H1 (cell line): ENCODE measurements at places on chromosomes 13 and 19. TPM values are rescaled to one million over a fixed set of nuclear protein-coding genes. Genes with fewer than 3 reads are reported as not detected.

DNA sequence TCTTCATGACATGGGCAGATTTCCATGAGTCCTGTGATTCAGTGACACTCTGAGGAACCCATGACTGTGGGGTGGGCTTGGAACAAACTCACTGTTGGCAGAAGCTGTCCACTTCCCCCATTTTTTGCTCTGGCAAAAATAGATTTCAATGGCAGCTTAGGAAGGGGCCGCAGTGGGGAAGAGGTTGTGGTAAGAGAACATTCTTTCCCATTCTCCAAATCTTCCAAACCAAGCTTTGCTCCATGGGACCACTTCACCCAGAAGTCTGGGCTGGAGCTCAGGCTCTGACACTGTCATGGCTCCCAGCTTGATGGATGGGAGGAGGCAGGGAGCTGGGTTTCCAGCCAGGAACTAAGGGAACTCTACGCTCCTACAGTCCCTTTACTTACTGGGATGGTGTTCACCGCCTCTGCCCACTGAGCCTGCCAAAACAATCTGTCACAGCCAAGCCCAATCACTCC lies 24.9 kb upstream of the MEDAG start:
- no peak for DNase-seq

GRCh38 chr19:13103581-13104359 lies 1.1 kb upstream of the LYL1 start:
- DNase-seq: no peak

DNA sequence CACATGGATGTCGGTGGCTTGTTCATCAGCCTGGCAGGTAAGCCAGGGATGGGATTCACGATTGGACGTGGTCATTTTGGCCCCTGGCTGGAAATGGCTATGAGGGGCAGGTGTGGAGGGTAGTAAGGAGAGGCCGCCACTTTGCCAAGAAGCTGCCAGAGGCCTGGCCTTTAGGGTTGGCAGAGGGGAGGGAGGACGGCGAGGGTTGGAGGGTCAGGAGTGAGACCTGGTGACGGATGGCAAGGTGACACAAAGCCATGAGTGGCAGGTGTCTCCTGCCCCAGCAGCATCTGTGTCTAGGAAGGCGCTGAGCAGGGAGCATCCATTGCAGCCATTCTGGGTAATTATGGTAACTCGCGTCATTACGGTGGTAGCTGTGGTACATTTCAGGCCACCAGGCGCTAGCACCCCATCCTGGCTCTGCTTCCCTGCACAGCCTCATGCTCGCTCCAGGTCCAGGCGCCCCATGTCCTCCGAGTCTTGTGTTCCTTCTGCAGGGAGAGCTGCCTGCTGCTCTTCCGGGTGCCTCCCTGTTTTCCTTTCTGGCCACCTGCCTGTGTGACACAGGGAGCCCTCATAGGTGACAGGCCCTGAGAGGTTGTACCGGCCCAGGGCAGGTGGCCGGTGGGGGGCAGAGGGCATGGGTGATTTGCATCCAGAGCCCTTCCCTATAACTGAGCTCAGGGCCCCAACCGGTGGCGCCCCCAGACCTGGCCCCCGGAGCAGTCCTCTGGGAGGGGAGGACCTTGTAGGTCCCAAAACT lies 4.2 kb downstream of the SSBP4 start:
- no peak for DNase-seq

DNA sequence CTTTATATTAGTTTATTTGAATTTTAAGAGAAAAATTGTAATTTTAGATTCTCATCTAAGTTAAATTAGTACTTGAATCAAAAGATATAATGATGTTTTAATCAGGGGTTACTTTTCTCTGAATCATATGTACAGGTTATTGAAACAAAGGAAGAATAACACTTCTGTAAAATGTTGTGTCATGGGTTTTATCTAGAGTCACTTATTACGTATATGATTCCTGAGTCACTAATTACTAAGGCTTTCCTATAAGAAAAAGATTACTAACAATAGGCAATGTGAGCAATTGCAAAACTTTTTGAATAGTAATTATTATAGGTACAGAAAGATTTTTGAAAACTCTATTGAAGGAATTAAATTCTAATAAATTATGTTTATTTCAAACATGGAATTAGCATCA lies 99.2 kb upstream of the KLF5 start:
- no peak for DNase-seq

GRCh38 chr19:55641426-55642152 lies 787 bp downstream of the ZNF580 start:
- no peak for DNase-seq

DNA sequence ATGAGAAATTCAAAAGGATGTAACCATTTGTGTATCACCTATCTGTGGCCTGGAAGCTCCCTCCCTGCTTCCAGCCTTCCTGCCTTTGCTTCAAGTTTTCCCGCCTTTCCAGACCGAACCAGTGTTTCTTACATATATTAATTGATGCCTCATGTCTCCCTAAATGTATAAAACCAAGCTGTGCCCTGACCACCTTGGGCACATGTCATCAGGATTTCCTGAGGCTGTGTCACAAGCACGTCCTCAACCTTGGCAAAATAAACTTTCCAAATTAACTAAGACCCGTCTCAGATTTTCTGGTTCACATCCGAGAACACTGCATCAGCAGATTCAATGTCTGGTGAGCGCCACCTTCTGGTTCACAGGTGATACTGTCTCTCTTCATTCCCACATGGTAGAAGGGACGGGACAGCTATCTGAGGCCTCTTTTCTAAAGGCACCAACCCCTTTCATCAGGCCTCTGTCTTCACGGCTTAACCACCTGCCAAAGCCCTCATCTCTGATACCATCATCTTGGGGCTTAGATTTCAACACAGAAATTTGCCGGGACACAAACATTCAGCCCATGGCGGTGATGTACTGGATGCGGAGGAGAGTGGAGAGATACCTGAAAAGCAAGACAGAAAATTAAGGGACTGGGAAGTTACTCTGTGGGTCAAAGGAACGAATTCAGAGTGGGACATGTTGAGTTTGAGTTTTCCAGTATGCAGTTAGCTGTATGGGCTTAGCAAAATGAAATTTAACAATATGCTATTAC lies 58.7 kb upstream of the PABPC3 start:
- no peak for DNase-seq

DNA sequence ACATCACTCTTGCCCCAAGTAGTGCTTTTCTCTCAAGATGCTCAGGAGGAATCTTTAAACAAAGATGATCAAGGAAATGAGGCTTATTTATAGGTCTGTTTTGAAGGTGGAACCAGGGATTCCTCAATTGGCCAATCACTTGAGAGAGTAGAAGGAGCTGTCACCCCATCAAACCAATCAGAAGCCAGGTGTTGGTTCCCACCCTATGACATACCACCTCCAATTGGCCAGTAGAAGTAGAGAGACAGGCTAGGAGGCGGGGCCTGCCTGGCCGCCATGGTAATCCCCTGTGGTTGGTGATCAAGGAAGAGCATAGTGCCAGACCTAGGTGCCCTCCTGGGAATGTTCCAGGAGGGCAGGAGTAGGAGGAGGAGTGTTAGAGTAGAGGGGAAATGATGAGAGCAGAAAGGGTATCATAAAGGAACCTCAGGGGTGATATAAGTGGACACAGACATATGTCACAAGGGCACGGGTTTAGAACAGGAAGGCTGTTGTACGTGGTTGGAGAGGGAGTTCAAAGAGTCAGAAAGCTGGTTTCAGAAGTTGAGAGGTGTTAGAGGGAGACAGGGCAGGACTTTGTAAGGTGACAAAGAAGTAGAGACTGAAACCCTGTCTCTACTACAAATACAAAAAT lies 10.5 kb downstream of the PMIS2 start:
- DNase-seq: no peak

- DNase-seq: no peak
Measured at GRCh38 chr19:38173291-38174041, 50.6 kb downstream of the DPF1 start.

Gene AXL
- 35.3 and 62.4 TPM in 2 replicates for polyA plus RNA-seq

Gene PTPRH
- 0.39 and 1.1 TPM in 2 replicates for polyA plus RNA-seq

Gene POSTN
- 0.16 and 0.30 TPM in 2 replicates for polyA plus RNA-seq

Gene SMIM44
- polyA plus RNA-seq: not detected in 2 replicates

Gene LGALS4
- polyA plus RNA-seq: 0.32 and 0.71 TPM in 2 replicates

Gene ZNF528
- polyA plus RNA-seq: 4.0 and 4.2 TPM in 2 replicates

Gene ZNF560
- polyA plus RNA-seq: 0.02 TPM in 1 of 2 replicates, not detected in the other
